Muscle of leg (tissue), 16 donors: ENCODE measurements at places on chromosomes 1 and 21. TPM values are rescaled to one million over a fixed set of nuclear protein-coding genes. Genes with fewer than 3 reads are reported as not detected.
A peak's percentile ranks its signal among the peaks of the same experiment; 100 is the strongest.

Gene SPAG17
- polyA plus RNA-seq: 1.6 TPM

Gene DIO1
- polyA plus RNA-seq: 0.10 TPM

Gene OR10J5
- not detected for polyA plus RNA-seq

Gene SYCP1
- polyA plus RNA-seq: not detected

Gene CDC42BPA
- 23.3 TPM for polyA plus RNA-seq

Gene CD52
- polyA plus RNA-seq: 1.1 TPM

Gene LCE2B
- not detected for polyA plus RNA-seq

DNA sequence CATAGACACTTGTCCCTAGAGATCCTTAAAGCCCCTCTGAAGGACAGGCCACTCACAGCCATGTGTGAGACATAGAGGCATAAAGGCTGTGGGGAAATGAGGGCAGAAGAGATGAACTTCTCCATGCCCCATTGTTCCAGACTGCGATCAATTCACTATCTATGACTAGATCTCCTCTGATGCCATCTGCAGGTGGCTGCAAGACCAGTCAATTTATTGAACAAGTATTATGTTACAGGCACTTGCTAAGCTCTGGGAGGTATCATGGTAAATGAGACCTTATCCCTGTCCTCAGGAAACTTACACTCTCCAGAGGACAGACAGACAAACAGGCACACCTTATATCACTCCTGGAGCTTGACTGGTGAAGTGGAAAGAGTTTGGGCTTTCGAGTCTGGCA is 22.9 kb downstream of the UBIAD1 start:
- DNase-seq: no peak

Gene NECTIN4
- polyA plus RNA-seq: 0.07 TPM

DNA sequence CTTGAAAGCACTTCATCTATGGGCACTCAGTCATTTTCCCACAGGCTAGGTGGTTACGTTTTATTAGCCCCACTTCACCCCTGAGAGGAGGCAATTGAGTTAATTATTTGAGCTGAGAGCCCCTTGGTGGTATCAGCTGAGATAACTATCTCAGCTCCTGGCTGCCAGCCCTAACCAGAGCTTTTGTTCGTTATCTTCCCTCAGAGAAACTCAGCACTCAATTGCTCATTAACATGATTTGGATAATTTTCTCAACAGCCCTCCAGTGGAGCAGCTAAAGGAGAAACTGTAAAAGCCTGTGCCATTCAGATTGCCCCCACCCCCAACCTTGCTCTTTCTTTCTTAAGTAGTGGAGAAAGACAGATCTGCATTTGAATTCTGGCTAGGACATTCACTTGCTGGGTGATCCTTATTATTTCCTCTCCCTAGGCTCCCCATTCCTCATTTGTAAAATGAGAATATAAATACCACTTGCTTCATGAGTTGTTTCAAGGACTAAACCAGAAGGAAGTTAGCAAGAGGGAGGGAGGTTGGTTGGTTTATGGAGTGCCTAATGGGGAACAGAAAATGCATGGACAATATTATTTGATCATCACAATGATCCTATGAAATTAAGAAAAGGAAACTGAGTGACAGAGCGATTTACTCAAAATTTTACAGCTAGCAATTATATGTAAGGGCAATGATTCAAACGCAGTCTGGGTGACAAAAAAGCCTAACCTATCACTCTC is 218.7 kb upstream of the FGGY start:
- DNase-seq: no peak

DNA sequence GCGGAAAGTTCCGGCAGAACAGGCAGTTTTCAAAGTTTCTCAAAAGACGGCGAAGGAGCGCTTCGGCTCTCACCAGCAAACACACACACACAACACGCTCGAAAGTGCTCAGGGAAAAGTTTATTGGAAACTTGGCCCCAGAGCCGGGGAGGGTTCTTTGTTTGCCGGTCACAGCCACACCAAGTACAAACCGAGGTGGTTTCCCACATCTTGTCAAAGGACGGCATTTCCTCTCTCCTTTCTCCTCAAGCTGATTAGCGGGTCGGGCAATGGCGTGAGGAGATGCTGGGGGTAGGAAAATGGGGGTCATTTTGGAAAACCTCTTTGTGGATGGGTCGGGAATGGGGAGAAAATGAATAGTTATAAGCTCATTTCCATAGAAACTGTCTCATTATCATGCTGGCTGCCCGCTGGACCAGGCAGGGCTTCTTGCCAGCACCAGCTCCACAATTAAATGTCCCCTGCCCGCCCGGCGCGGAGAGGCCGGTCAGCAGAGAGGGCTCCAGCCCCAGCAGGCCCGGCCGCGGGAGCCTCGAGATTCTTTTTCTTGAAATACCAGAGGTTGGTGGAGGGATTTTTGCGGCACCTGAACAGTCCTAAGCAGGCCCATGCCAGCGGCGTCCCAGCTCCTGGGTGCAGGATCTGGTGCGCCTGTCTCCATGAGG is 92.3 kb downstream of the PRDM16 start:
- DNase-seq: peak; percentile 18

- peak; percentile 8 for DNase-seq
These were observed 76.2 kb downstream of the BRINP2 start for GRCh38 chr1:177246710-177247580.

Gene NCF2
- polyA plus RNA-seq: 4.3 TPM

DNA sequence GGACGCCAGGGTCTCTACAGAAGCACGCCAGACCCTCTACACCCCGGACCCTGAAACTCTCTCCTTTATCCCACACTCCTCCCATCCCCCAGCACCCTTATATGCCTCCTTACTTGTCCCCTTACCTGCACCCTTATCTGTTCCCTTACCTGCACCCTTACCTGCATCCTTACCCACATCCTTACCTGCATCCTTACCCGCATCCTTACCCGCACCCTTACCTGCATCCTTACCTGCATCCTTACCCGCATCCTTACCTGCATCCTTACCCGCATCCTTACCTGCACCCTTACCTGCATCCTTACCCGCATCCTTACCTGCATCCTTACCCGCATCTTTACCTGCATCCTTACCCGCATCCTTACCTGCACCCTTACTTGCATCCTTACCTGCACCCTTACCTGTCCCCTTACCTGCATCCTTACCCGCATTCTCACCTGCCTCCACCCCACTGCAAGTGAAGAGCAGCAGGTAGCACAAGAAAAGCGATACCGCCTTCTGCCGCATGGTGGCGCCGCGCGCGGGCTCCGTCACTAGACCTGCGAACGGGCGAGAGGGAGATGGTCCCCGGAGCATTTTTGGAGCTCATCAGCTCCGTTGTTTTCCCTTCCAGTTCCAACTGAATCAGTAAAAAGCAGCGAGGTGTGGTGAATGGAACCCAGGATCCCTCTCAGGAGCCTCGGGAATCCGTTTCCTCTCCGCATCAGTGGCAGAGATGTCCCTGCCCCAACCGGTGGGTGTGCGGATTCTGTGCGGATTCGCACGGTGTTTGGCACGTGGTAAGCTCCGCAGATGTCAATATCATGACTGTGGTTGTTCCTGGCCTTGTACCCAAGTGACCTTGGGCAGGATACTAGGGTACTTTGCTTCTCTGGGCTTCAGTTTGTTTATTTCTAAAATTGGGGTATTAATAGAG is 2.9 kb downstream of the IFI6 start:
- peak; percentile 69 for DNase-seq

DNA sequence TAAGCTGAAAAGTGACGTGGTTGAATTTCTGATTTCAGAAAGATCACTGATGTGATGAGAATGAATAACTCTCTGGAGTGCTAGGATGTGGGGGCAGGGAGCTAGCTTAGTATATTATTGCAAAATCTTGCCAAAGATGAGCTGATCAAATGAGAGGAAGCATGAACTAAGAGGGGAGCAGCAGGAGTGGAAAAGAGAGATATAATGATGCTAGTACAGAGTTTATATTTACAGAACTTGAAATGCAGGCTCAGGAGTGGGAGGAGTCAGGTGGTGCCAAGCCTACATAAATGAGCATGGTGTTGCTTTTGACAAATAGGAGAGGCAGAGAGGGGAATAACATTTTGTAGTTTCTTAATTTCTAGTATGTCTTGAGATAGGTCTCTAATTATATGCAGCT is 38.1 kb upstream of the NBL1 start:
- DNase-seq: no peak

DNA sequence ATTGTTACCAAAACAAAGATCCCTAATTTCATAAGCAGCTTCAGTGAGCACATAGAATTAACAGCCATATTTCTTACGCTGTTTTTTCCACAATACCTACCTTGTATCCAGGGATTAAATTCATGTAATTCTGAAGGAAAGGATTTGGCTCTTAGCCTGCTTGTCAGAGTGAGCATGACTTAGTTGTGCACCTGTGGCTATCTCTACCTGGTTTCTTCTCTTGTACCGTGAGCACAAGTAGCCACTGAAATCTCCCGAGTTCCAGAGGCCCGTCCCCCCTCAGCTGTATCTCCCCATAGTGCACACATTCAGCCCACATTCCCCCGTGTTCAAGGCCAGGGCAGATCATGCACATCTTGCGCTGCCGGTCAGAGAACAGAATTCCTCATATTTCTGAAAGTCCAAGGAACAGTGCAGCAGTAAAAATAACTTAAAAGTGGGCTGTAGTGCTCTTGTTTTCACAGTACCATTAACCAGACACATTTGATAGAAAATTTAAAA is 2.3 kb downstream of the TENT5C start:
- DNase-seq: no peak

Gene SPSB1
- 10.2 TPM for polyA plus RNA-seq

DNA sequence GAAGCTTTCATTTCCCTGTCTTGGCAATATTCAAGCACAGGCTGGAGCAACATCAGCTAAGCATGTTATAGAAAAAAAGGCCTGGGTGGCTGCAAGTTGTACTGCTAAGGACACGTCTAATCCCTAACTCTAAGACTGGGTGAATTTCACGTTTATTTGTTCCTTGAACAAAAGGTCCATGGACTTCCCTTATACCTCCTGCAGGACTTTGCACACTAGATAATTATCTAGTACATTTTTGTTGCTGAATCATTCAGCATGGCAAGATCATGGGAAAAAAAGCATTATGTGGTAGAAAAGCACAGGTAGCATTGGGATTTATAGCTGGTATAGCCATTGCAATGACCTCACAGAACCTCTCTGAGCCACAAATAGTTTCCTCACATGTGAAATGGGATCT is 130.7 kb upstream of the DMRTA2 start:
- no peak for DNase-seq

DNA sequence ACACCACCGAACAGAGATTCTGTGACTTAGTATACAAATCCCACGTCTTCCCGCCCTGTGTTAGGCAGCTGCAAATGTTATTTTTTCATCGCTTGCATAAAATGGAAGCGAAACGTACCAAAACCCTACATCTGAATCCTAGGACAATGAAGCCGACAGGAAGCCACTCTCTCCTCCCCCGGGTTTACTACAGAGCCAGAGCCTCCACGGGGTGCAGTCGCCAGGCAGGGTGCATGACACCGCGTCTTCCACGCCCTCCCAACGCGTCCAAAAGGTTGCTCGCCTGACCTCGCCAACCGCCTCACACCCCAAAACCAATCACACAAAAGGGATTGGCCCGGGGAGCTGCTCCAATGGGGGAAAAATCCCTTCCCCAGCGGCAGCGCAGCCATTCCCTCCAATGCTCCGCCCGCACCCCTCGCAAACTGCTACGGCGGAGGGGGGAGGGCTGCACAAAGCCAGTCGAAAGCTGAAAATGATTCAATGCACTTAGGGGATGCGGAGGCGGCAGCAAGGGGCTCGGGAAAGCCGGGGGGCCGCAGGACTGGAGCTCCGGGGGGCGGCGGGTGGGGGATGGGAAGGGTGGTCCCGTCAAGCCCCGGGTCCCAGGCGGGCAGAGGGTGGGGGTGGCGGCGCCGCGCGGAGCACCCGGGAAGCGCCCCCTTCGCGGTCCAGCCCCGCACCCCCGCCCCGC is 701 bp downstream of the CEP170 start:
- DNase-seq: peak; percentile 81

GRCh38 chr1:156656806-156657740 is 15.2 kb downstream of the BCAN start:
- DNase-seq: peak; percentile 76

DNA sequence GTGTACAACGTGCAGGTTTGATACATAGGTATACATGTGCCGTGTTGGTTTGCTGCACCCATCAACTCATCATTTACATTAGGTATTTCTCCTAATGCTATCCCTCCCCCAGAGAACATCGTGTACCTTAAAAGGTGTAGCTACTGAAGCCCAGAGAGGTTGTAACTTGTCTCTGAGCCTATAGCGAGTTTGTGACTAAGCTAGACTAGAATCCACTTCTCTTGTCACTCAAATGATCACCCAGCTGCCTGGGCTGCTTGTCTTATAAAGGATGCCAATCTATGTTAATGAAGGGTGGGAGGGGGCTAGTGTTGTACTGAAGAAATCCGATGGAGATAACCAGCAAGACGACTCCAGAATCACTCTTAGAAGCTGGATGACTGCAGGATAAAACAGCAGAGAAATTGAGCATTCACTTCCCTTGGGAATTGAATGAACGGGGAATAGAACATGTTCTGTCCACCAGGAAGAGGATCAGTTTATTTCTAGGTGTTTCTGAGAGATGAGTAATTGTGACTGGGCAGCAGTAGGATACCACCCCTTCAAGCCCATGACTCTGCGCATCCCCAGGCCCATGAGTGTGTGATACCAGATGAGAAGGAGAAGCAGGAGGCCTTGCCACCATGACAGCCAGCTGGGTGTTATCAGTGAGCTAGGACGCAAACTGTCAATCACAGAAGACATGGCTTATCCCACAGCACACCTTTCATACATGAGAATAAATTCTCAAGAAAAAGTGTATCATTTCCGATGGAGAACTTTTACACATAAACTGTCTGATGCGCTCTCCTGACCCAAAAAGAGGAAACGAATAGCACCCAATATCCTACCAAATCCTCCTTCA is 390.4 kb downstream of the NTNG1 start:
- DNase-seq: no peak

- DNase-seq: no peak
These were observed 39.4 kb downstream of the CDC14A start for GRCh38 chr1:100391675-100392074.

DNA sequence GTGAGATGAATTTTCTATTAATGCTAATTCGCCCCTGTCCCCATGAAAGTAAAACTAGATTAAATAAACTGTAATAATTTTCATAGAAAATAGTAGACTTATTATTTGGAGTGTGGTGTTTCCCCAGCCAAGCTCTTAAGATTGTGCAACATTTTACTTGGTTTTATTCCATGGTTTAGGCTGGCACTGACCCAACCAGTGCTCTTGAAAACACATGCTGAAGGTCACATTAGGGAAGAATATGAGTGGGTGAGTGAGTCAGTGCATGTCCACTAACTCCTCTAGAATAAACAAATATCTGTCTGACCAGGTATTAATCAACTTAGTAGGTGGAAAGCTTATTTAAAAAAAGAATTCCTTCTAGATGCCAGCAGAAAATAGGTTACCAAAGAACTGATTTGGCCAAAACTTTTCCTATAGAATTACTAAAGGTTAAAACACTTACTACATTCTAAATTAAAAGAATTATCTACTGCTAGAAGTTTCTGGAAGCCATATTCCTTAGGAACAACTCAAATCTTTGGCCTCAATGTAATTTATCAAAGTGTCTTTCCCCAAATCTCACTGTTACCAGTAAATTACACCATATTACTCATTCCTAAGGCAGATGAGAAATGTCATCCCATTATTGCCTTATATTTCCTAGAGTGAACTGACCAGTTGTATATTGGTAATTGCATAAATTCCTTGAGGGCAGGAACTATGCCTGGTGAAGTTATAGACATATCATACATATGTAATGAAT is 89.7 kb upstream of the RGS1 start:
- DNase-seq: peak; percentile 73

- no peak for DNase-seq
These were observed 114.1 kb downstream of the TNR start for GRCh38 chr1:175629318-175629694.
